ENCODE measurements at places on chromosomes 12 and 14.

- DNase-seq = no peak
These were observed 68.5 kb upstream of the LGR5 start for GRCh38 chr12:71371122-71371521.

GRCh38 chr14:99755629-99756603 lies 37.3 kb upstream of the EML1 start:
- DNase-seq = no peak

DNA sequence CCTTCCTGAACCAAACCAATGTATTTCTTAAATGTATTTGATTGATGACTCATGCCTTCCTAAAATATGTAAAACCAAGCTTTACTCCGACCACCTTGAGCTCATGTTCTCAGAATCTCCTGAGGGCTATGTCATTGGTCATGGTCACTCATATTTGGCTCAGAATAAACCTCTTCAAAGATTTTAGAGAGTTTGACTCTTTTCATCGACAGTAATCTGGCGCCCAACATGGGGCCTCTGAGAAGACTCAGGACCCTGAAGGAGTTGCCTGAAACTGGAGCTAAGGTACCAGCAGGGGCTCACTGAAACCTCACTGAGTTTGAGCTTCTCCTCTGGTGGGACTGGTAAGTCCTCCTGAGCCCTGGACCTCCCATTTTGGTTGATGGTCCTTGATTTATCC lies 17.2 kb upstream of the PSMC1 start:
- no peak for DNase-seq

DNA sequence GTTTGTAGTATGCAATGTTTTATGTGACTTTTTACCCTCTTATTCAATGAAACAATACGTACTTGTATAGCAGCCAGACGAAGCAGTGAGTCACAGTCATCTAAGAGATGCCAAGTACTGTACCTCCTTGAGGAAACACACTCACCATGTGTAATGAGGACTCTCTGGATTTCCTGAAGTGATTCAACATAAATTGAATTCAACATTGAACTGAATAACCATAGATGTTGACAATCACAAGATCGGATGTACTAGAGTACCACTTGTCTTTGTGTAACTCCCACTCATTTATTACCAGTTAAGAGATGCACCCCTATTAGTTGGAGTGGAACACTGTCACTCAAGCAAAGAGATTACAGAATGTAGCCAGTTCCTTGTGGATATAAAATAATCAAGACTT lies 175.2 kb upstream of the HMGA2 start:
- no peak for DNase-seq

DNA sequence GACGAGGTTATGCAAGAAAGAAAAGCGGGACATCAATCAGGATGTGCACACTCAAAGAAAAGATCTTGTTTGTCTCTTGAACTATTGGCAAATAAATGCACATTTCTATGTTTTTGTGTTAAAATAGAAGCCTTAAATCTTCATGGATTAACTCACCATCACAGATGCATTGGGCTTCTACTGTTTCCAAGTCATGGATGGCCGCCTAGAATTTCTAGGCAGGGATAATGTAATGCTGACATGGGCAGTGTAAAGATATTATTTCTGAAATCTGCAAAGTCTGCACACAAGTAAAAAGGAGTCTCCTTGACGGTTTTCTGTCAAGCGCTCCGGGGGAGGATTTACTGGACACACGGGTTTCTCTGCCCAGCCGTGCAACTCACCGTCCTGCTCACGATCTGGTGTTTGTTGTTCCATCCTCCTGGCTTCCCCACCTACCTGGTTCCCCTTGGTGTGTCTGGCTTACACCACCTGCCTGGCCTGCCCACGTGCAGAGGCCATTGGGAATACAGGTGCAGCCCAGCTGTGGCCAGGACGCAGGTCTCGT lies 103.3 kb upstream of the FZD10 start:
- no peak for DNase-seq
